ENCODE measurements at places on chromosomes 13 and 19. TPM values are rescaled to one million over a fixed set of nuclear protein-coding genes. Genes with fewer than 3 reads are reported as not detected.

The GRK1 gene
- total RNA-seq: 0.19 TPM

The SMIM44 gene
- total RNA-seq: not detected

The TNFRSF19 gene
- 2.9 TPM for total RNA-seq

The CAPN12 gene
- 5.5 TPM for total RNA-seq

The WDR18 gene
- total RNA-seq: 71.0 TPM

The CAMSAP3 gene
- 4.8 TPM for total RNA-seq

The PIK3R2 gene
- 10.6 TPM for total RNA-seq

The C19orf53 gene
- 201 TPM for total RNA-seq

The OR7C1 gene
- not detected for total RNA-seq

The IL11 gene
- total RNA-seq: 11.0 TPM

The ZSCAN1 gene
- total RNA-seq: not detected

The PNMA8B gene
- total RNA-seq: not detected

The ZNF442 gene
- not detected for total RNA-seq

The SULT2B1 gene
- total RNA-seq: 15.6 TPM

The PSG1 gene
- 0.20 TPM for total RNA-seq

The LRP3 gene
- 52.8 TPM for total RNA-seq

The ZIM2 gene
- not detected for total RNA-seq

The WDR88 gene
- 0.28 TPM for total RNA-seq

The SPINT2 gene
- 321 TPM for total RNA-seq

The ADM5 gene
- total RNA-seq: 5.0 TPM

The PLPPR3 gene
- 5.0 TPM for total RNA-seq

The CYP2A6 gene
- not detected for total RNA-seq

The LGALS7B gene
- total RNA-seq: 0.43 TPM

The IGFL1 gene
- total RNA-seq: 2.3 TPM

The MAMSTR gene
- 0.50 TPM for total RNA-seq

The ZC3H13 gene
- total RNA-seq: 17.8 TPM

The ZNF835 gene
- total RNA-seq: not detected

The CASP14 gene
- not detected for total RNA-seq

The TNNI3 gene
- 8.1 TPM for total RNA-seq

The PALM gene
- total RNA-seq: 15.5 TPM

The TLE6 gene
- 6.8 TPM for total RNA-seq

The QPCTL gene
- total RNA-seq: 9.1 TPM

The ALOX5AP gene
- total RNA-seq: 11.5 TPM

The PCID2 gene
- 37.9 TPM for total RNA-seq
